ENCODE measurements at places on chromosomes 13 and 19.

DNA sequence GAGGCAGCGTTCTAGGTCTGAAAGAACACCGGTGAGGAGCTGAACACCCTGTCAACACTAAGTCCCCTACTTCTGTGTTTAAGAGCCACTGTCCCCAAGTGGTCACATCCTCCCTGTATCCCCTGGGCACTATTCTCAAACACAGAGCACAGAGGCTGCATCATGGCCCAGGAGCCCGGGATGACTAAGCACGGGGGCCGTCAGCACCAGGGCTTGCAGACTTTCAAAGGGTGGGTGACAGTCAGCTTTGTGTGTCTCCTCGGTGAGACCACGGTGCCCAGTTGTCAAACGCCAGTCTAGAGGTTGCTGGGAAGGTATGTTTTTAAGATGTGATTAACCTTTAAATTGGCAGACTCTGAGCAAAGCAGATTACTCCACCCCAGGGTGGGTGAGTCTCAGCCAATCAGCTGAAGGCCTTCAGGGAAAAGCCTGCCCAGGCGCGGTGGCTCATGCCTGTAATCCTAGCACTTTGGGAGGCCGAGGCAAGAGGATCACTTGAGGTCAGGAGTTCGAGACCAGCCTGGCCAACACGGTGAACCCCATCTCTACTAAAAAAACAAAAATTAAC, 8.0 kb downstream of the MAP2K2 start:
- no peak for DNase-seq

GRCh38 chr13:23469951-23470421, 36.5 kb upstream of the SACS start:
- no peak for DNase-seq

- peak; percentile 20 for DNase-seq
These were observed 7.3 kb downstream of the SIGLEC9 start for GRCh38 chr19:51131780-51132680.

DNA sequence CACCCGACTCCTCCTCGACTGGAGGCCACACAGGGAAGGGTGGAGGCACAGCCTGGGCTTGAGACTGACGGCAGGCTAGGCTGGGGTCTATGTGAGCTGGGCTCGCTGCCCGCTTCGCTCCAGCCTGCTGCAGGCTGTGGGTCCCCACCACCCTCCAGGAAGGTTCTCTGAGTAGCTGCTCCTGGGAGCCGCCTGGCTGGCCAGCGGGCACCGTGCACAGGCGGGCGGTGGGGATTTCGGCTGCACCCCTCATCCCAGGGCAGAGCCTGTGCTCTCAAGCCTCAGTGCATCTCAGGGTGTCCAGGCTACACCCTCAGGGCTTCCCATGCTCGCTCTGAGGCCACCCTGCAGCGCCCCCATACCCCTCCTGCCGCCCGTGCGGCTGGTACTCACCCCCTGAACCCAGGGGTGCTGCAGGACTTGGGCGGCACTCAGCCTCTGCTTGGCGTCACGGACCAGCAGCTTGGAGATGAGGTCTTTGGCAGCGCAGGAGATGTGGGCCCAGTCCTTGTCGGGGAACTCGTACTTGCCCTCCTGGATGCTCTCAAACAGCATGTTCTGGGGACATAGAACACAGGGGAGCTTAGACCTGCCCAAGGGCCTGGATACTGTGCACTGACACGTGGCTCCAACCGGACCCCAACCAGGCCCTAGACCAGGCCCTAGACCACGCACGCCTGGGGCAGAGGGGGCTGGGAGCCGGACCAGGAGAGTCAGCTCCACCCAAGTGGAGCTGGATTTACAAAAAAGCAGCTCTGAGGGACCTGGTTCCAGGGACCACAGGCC, 10.2 kb downstream of the MKNK2 start:
- no peak for DNase-seq

DNA sequence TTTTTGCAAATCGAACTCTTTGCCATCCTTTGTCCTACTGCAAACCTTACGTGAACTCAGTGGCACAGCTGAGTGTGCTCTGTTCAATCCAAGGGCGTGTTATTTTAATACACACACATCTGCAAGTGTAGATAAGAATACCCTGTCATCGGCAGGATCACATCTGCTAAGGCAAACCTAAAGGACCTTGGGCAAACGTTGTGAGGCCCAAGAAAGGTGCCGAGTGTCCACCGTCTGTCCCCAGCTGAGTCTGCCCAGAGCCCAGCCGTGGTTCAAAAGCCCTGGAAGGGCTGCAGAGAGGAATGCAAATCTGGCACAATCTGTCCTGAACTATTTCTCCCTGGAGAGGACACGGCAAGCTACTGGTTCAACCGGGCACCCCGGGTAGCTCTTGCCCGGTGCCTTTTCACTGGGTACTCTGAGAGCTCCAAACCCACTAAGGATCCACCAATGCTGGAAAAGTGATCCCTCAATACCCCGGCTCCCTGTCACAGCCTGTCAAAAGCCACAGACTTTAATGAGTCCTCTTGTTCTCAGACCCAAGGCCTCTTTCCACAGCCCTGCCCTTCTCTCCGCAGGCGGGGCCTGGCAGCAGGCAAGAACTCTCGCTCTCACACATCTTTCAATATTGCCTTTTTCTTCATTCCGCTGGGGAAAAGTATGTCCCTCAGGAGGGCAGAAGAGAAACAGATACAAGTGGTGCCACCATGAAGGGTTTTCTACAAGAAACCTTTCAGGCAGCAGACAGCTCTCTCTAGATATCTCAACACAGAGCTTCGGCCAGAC, 17.0 kb downstream of the SLC7A1 start:
- DNase-seq: no peak

DNA sequence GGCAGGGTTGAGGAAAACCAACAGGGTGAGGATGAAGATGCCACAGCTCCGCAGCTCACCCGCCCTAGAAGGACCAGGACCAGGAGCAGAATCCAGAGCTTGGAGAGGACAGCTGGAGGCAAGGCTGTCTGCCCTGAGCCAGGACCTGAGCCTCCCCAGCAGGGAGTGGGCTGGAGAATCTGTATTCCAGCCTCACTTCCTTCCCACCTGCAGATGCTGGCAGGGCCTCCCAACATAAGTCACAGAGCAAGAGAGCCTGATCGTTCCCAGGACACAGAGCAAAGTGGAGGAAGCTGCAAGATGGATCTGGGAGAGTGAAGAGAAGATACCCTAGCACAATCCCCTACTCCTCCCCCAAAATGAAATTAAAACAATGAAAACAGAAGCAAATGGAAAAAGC, 61.7 kb upstream of the WASF3 start:
- no peak for DNase-seq

Measured in stimulated activated CD8-positive, alpha-beta memory T cell treated with anti-CD3 and anti-CD28 coated beads, Interleukin-4, amount 100 ng/mL, for 4 hours (primary cell).